ENCODE measurements at places on chromosomes 7 and 10.
A peak's percentile ranks its signal among the peaks of the same experiment; 100 is the strongest.

GRCh38 chr10:25113191-25114035 is 61.4 kb upstream of the GPR158 start:
- DNase-seq = peak; percentile 46

DNA sequence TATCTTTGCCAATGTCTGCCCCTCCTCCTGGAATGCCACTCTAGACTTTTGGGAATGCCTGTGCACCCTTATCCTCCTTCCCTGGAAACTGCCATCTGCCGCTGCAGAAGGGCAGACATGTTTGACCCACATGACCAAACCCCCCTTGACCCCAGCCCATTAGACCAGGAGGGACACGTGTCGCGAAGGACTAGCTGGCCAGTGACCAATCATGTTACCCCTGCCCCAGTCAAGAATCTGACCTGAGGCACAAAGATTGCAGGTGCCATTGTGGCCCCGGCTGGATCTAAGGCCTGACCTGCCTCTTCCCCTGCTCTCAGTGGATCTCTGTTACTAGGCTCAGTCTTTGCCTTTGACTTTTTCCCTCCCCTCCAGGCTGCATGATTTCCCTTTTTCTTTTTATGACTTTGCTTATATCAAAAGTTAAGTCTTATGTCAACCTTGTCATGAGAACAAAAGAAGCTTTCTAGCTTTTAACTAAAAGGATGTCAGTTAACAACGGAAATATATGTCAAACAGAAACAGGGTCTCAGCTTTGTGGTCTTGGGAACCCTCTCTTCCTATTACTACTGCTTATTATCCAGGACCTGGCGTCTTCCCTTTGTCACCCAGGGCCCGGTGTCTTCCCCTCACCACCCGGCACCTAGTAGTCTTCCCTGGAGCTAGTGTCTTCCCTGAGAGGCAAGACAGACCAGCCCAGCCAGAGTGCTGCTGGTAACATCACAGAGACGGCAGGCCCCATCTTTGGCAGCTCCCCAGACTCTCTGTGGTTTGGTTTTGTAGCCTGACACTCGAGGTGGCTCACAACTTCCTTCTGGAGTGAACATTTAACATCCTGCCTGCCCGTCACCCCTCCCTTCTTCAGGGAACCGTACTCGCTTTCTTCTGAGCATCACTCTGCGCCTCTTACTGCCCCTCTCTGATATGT is 24.4 kb upstream of the PPIF start:
- DNase-seq = peak; percentile 68

GRCh38 chr7:137695942-137696341 is 150.8 kb downstream of the DGKI start:
- DNase-seq = no peak

DNA sequence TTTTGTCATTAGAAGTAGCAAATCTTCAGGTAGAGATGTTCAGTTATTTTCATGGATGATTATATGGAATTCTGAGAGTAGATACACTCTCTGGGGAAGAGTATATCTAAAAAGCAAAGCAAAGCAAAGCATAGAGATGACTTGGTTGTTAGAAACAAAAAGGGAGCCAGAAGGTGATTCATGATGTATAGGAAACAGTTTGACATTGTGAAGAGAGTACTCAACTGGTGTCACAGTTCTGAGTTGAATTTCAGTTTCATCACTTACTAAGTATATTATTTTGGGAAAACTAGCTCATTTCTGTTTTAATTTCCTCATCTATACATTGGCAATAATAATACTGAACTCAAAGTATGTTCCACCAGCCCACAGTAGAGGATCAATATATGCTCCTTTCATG is 86.8 kb downstream of the SEMA3C start:
- DNase-seq = no peak

DNA sequence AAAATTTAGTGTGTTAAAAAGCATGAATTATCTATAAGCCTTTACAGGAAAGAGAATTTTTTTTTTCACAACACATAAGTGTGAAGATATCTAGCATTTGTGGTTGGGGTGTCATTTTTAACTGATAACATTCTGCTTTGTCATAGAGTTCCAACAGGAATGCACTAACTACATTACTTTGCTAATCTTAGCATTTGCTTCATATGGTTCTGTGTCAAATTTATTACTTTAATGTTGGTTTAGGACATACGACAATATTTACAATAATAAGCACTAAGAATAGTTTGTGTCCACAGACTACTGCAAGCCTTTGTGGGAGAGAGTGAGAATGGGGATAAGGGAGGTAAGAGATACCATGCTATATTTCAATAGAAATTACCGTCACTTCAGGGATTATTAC is 40.6 kb upstream of the MAGI2 start:
- no peak for DNase-seq

- no peak for DNase-seq
Observed at GRCh38 chr10:86644152-86644793, 10.1 kb upstream of the OPN4 start.

DNA sequence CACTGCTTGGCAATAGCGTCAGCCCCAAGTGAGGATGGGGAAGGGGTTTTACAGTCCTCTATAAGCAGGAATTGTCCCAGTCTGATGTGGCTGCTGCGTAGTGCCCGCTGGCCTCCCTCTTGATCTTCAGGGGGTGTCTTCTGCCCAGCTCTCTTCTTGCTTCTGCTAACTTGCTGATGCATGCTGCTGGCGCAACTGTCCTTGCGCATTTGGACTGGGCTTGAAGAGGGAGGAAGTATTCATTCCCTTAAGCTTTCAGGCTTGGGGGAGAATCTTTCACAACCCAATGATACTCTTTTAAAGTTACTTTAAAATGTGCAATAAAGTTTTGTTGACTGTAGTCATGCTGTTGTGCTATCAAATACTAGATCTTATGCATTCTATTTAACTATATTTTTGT is 10.3 kb downstream of the GALNT11 start:
- DNase-seq = peak; percentile 40

DNA sequence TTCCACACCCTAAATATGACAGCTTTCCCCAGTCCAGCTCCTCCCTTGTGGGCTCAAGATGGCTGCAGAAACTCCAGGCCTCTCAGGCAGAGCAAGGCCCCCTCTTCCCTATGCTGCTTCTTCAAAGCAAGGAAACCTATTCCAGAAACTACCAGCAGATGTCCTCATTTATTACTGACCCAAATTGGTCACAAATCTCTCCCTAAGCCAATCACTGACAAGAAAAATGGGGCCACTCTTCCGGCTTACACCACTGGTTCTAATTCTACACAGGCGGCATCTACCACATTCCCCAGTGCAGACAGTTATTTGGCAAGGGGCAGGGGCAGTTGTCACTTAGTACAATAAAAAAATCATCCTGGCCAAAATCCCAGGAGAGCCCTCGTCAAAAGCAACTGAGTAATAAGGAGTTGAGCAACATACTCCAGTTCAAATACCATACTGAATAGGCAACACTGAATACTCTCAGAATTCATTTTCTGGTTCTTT is 150.4 kb downstream of the SFMBT2 start:
- peak; percentile 86 for DNase-seq

GRCh38 chr7:129655811-129656210 is 44.3 kb downstream of the NRF1 start:
- peak; percentile 65 for DNase-seq

DNA sequence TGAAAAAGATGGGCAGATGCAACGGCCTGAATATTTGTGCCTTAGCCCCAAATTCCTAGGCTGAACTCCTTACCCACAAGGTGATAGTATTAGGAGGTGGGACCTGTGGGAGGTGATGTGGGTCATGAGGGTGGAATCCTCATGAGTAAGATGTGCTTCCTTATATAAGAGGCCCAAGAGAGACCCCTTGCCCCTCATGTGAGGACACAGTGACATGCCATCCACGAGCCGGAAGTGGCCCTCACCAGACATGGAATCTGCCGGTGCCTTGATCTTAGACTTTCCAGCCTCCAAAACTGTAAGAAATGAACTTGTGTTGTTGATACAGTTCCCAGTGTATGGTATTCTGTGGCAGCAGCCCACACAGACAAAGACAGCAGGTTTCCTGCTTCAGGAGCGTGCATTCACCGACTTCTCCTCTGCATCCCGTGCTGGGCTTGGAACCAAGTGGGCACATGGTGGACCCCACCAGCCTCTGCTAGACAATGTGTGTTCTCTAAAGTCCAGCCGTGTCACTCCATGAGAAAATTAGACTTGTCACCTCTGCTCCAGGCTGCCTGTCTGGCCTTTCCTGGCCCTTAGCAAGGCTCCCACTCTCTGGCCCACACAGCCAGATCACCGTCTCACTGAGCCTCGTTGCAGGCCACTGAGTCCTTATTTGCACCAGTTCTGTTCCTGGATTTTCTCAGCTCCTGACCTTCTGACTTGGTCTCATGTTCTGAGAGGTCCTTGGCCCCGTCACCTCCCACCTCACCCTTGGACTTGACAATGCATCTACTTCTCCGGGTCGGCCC is 52.9 kb upstream of the CACUL1 start:
- DNase-seq = no peak

GRCh38 chr7:94540428-94540827 is 30.8 kb downstream of the CASD1 start:
- DNase-seq = no peak

DNA sequence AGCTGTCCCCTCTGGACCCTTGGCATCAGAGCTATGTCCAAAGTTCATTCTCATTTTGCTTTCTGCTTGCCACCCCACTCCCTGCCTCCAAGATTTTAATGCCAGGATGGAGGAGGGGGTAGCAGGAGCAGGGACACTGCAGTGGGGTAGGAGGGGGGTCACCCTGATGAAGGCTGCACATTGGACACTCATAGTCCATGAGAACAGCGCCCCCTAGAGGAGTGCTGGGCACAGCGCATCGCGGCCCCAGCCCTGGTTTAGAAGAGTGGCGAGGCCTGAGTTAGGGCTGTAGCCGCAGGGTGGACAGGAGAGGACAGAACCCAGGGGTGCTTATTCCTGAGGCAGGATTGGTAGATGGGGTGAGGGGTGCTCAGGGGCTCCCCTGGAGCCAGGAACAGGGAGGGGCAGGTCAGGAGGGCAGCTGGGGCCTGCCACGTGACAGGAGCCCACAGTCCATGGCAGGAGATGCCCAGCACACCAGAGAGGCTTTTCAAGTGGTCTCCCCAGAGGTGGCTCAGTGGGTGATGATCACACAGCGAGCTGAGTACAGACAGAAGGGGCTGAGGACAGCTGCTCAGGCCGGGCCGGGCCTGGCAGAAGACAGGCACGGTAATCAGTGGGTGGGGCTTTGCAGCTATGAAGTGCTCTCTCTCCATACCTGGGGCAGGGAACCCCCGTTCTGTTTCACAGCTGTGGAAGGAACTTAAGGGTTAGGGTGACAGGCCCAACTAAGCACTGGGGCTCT is 71.4 kb downstream of the NEURL1 start:
- peak; percentile 45 for DNase-seq

DNA sequence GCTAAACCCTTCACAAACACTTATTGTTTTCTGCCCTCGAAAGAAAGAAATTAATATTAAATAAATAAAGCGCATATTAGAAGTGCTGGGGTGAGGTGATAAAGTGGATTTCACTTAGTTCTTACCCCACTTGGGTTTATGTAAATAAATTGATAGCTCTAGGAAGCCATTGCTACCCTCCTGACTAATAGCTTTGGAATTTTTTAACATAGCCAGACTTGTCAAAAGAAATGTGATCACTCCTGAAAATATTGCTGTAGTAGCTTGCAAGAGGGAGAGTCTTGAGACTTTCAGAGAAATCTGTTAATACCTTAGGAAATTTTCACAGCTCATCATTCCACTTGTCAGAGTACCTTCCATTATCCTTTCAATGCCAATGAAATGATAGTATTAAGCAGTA is 7.6 kb downstream of the ARL5B start:
- no peak for DNase-seq

DNA sequence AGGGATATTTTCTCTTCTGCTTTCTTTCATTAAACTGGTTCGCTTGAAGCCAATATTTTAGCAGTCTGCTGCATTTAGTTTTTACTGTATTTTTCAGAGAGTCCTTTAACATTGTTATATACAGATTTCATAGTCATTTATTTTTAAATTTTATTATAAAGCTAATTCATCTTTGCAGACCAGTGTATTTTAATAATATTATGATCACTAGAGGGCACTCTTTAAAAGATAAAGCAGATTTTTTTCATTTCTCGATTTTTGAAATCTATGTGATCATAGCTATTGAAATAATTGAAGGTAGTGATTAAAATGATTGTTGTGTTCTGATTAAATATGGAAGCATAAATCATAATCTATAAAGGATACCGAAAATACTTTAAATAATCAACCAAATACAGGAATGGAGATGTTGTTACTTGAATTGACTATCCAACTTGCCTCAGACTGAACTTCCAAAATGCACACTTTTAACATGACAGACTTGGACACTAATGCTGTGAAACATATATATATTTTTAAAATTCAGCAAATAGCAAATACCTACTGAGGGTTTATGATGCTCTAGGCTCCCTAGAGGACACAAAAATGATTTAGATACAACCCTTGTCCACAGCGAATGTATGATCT is 35.2 kb downstream of the ST7 start:
- no peak for DNase-seq

DNA sequence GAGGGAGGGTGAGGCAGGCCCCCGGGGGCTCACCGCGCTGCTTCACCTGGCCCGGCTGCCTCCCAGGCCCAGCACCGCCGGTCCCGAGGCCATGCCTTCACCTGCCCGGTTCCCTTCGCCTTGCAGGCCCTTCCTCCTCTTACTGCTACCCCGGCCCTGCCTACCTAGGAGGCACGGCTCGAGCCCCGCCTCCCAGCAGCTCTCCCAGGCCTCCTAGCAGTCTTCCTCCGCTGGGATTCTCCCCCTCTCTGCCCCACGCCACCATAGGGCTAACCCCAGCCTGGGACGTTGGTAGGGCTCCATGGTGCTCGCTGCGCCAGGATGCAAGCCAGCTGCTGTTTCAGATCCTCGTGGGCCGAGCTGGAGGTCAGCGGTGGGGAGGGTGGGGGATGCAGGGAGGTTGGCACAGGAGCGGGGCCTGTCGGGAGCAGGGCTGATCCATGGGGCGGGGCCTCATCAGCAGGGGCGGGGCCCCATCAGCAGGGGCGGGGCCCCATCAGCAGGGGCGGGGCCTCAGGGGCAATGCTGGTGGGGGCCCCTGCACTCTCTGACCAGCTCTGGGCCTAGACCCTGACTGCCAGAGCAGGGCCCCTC is 63.3 kb downstream of the RASGEF1A start:
- DNase-seq = no peak

DNA sequence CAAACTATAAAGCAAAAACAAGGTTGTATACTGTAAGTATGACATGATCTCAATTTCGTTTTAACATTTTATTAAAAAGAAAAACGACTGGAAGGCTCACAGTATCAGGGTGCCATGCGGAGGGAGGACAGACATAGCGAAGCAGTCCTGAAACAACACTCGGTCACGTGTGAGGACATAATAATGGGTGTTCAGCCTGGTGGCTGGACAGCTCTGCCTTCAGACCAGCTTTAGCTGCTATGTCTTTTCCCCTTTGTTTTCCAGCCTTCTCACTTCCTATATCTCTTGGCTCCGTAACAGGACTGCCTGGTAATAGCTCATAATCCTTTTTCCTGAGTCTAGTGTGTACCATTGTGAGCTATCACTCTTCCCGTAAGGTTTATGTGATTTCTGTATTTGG is 18.4 kb upstream of the KLF14 start:
- no peak for DNase-seq

- DNase-seq = no peak
Observed at GRCh38 chr10:121133901-121134300, 282.7 kb downstream of the WDR11 start.

- no peak for DNase-seq
Observed at GRCh38 chr10:12796401-12797160, 204.9 kb downstream of the CCDC3 start.

Measured in inflammatory macrophage (primary cell).